CD4-positive, alpha-beta T cell treated with Interleukin-17A for 1 hour (primary cell): ENCODE measurements at places on chromosomes 11 and 22.

GRCh38 chr22:29799217-29799680 is 32.1 kb downstream of the UQCR10 start:
- peak; percentile 7 for DNase-seq

DNA sequence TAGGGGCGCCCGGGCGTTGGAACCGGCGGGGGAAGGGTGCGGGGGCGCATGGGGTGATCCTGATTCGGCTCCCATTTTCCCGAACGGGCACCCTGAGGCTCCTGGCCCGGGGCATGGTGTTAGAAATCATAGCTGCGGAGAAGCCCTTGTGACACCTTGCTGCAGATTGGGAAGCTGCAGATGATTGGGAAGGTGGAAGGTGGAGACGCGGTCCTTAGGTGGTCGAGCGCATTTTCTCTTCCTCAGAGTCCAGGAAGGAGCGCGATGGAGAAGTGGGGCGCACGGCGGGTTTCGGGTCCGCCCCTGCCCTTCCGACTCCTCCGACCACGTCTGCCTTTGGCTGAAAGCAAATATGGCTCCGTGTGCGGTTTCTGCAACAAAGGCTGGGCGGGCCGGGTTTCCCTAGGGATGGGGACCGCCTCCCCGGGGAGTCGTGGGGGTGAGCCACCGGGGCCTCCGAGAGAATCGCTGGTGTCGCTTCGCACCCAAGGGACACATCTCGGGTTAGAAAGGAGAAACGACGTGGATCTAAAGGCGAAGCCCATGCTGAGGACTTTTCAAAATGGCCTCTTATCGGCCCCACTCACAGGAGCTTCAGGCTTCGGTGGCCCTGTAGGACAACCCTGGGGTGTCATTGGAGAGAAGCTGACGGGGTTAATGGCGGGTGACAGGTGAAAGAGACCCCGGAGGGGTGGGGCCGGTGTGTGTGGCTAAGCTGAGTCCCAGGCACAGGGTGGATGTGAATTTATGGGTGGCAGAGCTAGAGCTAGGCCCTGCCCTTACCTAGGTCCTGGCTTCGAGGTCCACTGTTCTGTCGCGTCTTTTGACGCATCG is 707 bp upstream of the FTH1 start:
- peak; percentile 49 for DNase-seq

- no peak for DNase-seq
Measured at GRCh38 chr11:95698676-95699557, 90.7 kb downstream of the FAM76B start.

DNA sequence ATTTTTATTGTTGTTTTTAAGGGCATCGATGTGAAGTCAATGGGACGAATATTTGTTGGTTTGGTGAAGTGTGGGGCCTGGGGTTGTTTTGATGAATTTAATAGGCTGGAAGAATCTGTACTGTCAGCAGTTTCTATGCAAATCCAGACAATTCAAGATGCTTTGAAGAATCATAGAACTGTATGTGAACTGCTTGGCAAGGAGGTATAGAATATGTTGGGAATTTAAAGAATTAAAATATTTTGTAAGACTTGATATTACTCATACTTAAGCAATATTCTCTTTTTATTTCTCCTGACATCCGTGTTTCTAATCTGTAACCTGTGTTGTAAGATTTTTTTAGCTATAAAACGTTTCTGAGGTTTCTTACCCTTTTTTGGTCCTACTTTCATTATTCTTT is 61.6 kb downstream of the DYNC2H1 start:
- no peak for DNase-seq

DNA sequence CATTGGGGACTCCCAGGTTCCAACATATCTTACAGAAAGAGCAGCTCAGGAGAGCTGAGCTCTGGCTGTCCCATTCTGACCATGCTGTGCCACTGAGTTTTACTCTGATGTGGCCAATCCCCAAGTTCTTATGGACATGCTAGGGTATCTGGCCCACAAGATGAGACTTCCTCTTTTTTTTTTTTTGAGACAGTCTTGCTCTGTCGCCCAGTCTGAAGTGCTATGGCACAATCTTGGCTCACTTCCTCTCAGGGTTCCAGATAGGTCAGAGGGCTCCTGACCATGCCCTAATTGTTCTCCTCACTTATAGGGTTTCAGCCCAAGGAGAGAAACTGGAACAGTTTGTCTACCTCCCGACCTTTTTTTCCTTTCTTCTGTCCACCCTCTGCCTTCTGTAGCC is 152.3 kb upstream of the CCDC90B start:
- no peak for DNase-seq
